ENCODE measurements at places on chromosomes 11 and 22.
A peak's percentile ranks its signal among the peaks of the same experiment; 100 is the strongest.

DNA sequence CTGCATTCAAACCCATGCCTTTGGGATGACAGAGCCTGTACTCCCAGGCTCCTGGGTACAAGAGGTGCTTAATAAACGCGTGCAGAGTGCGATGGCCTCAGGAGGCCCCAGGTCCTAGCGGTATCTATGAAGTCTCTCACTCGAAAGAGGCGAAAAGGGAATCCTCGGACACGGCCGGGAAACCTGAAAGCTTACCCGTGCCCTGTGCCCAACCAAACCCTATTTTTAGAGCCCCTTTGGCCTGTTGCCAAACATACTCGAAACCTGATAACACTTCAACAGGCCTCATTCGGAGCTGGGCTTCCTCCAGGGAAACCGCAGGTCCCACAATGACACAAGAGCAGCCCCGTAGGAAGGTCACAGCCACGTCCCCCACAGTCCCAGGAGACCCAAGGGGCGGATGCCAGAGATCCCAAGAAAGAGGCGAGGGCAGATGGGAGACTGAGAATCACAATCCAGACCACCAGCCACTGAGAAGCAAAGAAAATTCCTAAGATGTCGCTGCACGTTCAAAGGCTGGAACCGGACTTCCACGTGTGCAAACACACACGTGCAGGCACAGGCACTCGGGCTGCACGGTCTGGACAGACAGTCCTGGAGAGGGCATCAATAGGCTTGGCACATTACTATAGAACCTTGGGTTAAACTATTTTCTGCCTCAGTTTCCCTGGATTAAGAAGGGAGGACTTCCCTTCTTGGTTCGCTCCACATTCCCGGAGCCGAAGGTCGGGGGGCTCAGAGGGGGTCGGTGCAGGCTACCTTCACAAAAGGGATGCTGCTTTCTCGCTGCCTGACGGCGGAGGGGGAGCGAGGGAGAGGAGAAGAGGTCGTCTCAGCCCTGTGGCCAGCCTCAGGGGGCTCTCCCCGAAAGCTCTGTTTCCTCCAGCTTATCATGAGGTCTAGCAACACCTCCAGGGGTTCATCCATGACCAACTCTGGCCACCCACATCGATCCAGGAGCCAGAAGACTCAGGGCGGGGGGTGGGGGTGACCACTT lies 8.2 kb downstream of the PDGFB start:
- DNase-seq: no peak

- no peak for DNase-seq
Observed at GRCh38 chr11:125559888-125560287, 9.4 kb upstream of the EI24 start.

DNA sequence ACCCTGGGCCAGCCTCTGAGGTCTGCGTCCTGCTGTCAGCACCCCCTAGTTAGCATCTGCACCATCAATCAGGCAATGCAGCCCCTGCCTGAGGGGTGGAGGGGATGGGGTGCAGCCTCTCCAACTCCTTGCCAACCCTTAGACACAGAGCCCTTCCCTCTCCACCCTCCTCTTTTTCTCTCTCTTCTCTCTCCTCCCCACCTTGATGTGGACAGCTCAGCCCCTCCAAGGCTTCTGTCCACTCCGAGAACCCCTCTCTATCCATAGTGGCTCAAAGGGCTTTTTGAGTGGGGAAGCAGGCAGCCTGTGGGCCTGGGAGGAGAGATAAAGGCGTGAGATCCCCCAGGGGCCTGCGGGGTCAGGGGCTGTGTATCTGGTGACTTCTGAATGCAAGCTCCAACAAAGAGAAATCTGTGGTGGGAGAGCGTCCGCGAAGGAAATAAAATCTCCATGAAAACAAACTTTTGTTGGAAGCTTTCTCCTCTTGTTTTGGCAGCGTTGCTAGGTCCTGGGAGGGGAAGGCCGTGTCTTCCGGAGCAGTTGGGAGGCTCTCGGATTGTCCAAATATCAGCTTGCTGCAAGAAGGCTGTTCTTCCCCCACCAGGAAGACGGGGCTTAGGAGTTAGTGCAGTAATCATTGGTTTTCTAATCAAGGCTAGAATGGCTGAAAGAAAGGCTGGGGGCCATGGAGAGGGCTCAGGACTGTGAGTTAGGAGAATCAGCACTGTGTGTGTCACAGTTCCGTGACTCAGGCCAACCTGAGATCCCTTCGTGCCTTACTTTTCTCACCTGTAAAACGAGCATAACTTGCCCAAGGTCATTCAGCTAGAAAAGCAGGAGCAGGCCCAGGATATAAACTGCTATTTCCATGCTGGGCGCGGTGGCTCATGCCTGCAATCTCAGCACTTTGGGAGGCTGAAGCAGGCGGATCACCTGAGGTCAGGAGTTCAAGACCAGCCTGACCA lies 50.3 kb downstream of the PKNOX2 start:
- peak; percentile 51 for DNase-seq

- DNase-seq: no peak
Observed at GRCh38 chr11:131481303-131481702, 110.9 kb downstream of the NTM start.

DNA sequence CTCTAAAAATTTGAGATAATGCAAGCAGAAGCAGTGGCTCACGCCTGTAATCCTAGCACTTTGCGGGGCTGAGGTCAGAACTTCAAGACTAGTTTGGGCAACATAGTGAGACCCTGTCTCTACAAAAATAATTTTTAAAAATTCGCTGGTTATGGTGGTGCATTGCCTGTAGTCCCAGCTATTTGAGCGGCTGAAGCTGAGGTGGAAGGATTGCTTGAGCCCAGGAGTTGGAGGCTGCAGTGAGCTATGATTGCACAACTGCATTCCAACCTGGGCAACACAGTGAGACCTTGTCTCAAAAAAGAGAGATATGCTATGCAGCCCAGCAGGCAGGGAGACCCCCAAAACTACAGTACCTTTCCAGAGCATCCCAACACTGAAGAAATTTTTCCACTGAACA lies 2.3 kb downstream of the CTSC start:
- no peak for DNase-seq

- no peak for DNase-seq
Observed at GRCh38 chr11:10418950-10419310, 36.1 kb upstream of the AMPD3 start.
